Muscle of leg (tissue), 16 donors: ENCODE measurements at places on chromosomes 4 and X.

GRCh38 chr4:103137446-103137827 is 37.8 kb upstream of the BDH2 start:
- no peak for DNase-seq

GRCh38 chr4:85780664-85781063 is 305.7 kb downstream of the ARHGAP24 start:
- peak; percentile 82 for DNase-seq

DNA sequence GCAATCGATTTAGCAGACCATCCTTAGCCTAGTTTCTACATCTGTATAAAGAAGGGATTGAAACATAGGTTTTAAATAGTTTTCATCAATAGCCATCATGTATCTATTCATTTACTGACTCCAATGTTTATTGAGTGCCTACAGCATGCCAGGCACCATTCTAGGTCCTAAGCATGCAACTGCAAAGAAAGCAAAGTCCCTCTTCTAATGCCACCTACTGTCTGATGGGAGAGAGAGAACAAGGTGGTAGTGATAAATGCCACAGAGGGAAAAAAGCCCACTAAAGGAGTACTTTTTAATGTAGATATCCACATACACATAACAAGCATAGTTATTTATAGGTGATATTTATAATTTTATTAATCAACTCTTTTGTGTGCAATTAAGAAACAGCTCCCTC is 67.6 kb upstream of the PPARGC1A start:
- DNase-seq: no peak

DNA sequence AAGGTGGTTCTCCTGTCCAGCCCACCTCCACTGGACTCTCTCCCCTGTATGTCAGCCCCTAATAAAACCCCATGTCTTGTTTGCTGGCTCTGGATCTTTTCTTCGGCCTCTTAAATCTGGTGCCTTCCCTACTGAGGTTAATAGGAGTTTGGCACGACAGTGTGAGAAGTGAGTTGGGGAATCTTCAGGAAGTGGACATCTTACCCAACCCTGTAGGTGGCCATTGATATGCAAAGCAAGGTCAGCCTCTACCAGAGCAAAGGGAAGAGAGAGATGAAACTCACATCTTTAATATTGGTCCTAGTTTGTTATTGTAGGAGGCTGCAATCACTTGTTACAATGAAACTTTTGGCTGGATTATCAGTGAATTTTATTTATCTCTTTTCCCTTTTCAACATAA is 111.7 kb downstream of the CHRDL1 start:
- no peak for DNase-seq

GRCh38 chr4:5079581-5079980 is 28.3 kb downstream of the STK32B start:
- peak; percentile 3 for DNase-seq

- peak; percentile 61 for DNase-seq
Measured at GRCh38 chr4:26197018-26197779, 123.6 kb upstream of the RBPJ start.

DNA sequence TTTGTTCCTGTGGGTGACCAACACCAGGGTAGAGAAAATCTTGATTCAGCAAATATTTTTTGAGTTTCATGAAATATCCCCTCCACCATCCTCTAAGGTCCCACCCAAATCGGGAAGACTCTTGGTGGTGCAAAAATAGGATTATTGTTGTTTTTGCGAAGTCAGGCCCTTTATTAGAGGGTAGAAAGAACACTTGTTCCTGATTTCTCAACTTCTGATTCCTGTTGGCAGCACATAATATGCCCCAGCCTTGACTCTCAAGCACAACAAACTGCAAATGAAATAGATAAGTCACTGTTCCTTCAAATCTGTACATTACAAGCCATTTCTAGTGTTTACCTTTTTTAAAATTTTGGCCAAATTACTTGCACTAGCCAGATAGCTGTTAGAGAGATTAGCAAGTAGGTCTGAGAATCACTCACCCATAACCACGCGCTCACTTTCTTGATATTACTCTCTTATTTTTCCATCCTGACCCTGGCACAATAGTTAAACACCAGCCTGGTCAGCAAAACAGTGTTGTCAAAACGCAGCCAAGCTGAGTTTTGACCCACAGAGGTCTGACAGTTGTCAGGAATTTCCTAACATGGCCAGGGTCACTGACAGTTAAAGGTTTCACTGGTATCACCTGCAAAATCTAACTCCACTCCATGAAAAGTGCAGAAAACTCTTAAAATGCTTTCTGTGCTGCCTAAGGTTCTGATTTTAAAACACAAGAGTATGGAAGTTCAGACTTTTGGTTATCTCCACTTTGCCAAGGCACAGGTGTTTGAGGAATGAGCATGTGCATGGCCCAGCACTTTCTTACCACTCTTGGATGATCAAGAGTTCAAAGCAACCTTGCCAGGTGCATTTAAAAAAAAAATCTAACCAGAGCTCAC is 69.8 kb downstream of the RBM47 start:
- peak; percentile 57 for DNase-seq

DNA sequence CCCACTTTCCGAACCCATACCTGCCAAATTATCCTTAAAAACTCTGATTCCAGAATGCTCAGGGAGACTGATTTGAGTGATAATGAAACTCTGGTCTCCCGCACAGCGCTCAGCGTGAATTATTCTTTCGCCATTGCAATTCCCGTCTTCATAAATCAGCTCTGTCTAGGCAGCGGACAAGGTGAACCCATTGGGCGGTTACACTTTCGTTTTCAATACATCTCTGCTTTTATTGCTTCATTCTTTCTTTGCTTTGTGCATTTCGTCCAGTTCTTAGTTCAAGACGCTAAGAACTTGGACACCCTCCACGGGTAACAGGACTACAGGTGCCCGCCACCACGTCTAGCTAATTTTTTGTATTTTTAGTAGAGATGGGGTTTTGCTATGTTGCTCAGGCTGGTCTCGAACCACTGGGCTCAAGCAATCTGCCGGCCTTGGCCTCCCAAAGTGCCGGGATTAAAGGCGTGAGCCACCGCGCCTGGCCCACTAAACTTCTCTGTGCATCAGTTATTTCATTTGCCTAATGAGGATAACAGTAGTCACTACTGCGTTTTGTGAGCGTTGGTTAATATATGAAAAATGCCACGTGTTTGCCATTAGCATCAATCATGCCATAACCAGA is 936 bp upstream of the PGK1 start:
- DNase-seq: no peak

DNA sequence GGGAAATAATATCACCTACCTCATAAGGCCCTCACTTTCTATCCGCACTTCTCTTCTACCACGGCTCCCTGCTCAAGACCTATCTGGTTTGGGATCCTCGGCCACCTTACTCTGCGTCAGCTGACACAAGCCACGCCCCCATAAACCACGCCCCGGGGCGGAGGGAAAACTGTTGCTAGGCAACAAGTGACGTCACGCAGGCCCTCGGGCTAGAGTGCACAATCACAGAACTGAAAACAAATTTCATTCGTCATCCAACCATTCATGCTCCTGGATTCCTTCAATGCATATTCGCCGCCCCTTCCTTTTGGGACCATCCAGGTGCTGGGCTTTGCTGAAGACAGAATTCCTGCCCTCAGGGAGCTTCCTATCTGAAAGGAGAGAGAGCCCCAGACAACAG is 66.3 kb downstream of the SMC1A start:
- no peak for DNase-seq

GRCh38 chr4:78446619-78447018 is 105.0 kb upstream of the ANXA3 start:
- no peak for DNase-seq

GRCh38 chr4:27931584-27931983 is 1070.9 kb downstream of the STIM2 start:
- no peak for DNase-seq

DNA sequence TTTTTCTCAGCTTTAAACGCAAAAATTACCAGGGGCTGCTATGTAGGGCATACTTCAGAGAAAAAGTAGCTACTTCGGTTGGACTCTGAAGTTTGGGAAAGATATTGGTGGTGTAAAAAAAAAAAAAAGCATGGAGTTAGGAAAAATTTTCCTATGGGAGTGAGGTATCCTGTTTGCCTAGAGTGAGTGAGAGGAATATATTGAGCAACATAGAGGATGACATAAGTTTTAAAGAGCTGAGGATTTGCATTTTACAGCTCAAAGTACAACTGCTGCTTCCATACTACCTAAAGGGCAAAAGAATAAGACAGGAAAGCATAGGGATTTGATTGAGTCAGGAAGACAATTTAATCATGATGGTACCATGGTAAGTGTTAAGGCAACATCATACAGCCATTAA is 7.3 kb downstream of the GPRASP1 start:
- DNase-seq: no peak

GRCh38 chr4:87679449-87680169 is 29.5 kb downstream of the DMP1 start:
- peak; percentile 76 for DNase-seq

DNA sequence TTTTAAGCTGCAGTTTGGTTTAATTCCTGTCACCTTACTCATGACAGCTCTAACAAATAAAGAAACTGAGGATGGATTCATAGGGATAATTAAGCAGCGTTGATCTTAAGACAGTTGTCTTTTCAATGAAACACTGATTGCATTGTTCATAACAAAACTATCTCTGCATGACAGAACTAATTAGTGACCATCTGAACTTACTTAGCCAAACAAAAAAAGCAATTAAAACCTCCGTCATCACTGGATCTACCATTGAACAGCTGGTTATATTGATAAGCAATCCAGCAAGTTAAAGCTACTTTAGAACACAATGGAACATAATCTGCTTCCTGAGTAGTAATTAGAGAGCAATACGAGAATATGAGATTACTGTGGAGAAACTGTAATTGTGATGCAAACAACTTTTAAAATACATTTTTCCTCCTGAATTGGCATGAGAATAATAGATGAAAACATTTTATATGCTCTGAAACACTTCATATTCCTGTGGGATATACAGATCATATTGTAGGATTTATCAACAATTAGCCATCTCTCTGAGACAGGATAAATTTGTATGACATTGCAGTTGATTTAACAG is 2576.8 kb downstream of the PCDH7 start:
- no peak for DNase-seq

GRCh38 chrX:10033375-10034007 is 66.3 kb downstream of the CLDN34 start:
- no peak for DNase-seq

DNA sequence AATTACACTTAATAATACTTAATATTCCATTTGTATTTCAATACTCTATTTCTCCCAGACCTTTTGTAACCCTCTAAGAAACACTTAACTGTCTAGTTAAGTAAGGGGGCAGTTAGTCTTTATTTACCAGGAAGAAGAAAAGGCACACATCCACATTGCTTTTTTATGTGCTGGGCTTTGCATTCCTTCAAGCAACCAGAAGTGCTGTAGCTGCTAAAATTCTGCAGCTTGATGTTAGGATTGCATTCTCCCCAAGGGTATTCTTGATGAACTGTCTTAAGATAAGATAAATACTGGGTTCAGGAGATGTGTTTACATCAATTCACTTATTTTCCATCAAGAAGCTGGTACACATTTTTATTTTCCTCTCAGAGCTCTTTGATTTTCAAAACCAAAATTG is 24.0 kb downstream of the ASIC5 start:
- DNase-seq: no peak

DNA sequence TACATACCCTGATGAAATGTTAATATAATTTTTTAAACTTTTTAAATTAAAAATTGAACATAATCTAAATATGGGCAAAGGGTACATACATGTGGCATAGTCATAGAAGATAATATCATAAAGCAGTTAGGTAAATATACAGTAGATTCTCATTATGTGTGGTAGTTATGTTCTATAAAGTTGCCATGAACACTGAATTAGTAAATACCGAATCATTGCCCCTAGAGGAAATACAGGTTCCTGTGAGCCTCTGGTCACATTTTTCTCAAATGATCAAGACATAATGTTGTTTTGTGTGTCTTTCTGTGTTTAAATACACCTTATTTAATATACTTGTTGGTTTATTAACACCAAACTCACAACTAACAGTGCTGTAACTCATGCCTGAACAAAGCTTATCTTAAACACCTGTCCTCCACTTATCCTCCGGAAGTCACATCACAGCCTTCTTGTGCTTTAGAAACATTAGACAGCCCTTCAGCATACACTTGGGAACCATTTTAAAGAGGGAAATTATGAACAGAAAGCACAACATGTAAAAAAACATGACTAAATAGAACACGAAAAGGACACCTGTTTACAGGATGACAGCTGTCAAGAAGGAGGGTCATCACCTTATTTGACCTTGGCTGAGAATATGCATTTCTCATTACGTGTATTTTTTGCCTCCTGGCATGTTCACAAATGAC is 169.4 kb upstream of the NAP1L5 start:
- DNase-seq: peak; percentile 18

DNA sequence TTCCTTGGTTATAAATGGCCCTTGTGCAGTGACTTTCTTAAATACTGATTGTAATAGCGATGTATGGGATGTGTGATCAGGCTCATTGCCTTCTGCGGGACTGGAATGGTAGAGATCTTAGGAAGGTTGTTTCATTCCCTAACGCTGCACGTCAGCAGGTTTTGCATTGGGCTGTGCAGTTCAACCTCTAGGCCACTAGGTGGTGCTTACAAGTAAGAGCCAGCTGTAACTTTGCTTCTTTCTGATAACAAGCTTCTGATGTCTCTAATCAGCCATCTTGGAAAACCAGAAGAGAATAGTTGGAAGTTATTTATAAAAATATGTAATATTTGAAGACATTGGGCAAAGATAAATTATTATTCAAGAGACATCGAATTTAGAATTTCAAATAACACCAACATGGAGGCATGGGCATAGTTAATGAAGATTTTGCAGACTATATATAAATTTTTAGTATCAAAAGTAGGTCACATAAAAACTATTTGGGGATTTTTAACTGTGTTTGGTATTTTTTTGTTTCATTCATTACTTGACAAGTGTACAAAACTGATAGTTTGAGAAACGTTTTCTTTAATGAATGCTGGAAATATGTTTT is 339.7 kb upstream of the PCDH7 start:
- peak; percentile 3 for DNase-seq

DNA sequence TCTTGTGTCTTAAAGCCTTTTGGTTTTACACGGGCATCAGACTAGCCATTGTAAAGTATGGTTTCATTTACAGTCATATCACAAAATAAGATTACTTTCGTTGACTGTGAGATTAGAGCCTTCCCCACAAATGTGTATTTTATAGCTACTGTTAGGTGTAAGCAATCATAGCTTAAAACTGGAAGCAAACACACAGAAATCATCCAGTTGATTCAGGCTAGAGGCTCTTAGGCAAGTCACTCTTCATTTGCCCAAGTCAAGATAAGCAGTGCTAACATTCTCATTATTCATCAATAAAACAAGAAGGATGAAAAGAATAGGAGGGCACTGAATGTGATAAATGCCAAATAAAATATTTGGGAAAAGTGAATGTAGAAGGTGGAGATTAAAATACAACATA is 448.7 kb upstream of the FAM241A start:
- DNase-seq: no peak

GRCh38 chr4:119667802-119668201 is 39.2 kb upstream of the PDE5A start:
- DNase-seq: no peak

GRCh38 chr4:105923497-105924238 is 28.4 kb downstream of the NPNT start:
- peak; percentile 15 for DNase-seq

DNA sequence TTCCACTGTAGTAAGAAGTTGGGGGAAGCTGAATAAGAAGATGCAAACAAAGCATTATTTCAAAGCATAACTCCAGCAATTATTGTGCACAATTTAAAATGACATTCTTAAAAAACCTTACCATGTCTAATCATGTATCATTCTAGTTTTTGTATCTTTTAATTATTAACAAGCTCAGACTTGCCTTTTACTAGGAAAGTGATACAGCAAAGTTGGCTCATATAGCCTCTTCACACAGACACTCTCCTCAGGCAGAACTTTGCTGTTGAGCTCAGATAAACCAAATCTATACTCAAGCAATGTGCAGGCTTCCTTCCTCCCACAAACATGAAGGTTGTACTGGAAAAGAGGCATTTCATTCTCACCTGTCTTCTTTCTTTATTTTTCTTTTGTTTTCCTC is 358.7 kb upstream of the EMCN start:
- no peak for DNase-seq
